CD4-positive, alpha-beta T cell treated with Interleukin-15 for 4 hours (primary cell): ENCODE measurements at places on chromosomes 16 and 17.
A peak's percentile ranks its signal among the peaks of the same experiment; 100 is the strongest.

DNA sequence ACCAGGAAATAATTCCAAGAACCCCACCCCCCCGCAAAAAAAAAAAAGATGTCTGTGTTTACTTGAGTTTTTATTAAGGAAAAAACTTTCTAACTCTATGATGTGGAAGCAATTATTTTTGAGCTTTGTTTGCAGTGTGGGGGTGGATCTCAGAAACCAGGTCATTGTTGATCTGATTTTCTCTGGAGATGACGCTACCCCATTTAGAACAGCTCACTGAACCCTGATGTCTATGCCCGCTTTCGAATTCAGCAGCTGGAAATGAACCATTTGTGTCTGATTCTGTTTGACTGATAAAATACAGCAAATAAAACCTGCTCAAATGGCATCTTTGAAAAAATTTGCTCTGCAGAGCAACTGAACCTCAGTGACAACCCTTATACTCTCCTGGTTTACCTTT, 368.6 kb downstream of the GRIN2A start:
- DNase-seq = no peak

- DNase-seq = no peak
Observed at GRCh38 chr16:13767215-13767614, 152.7 kb upstream of the ERCC4 start.

GRCh38 chr17:28796062-28796461, 46.5 kb downstream of the FAM222B start:
- DNase-seq = no peak

DNA sequence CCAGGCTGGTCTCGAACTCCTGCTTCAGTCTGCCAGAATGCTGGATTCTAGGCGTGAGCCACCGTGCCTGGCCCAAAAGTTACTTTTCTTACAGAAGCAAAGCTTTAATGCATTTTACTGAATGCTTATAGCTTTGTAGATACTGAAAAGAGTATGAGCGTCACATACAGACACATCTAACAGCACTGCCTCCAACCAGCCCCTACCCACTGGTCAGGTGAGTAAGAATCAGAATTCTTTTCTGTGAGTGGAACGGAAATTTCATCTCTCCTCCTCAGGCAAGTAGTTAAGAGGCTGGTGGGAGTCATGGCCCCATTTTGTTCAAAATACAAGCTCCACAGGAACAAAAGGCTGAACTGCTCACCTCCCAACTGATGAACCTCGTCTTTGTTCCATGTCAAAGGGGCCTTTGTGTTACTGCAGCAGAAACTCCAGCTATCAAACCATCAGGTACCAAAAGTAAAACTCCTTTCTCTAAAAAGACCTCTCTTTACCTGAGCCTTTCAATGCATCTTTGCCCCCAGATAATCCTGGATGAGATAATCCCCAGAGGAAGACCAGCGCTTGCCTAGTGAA, 92.4 kb upstream of the RPH3AL start:
- DNase-seq = no peak

DNA sequence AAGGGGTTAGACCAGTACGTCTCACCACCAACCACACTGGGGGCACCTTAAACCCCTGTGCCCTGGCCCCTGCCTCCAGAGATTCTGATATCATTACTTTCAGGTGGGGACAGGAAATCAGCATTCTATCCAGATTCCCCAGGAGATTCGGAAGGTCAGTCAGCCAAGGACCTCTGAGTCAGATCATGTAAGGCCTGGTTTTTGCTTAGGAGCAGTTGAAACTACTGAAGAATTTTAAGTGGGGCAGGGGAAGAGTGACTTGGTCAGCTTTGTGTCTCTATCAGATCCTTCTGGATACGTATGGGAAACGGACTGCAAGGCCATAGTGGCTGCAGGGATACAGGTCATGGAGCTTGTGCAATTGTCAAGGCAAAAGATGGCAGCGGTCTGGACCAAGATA, 9.0 kb downstream of the EMP2 start:
- no peak for DNase-seq

- DNase-seq = no peak
Observed at GRCh38 chr16:2979669-2980226, 498 bp downstream of the PKMYT1 start.

- DNase-seq = no peak
Observed at GRCh38 chr16:49602201-49602975, 228.8 kb downstream of the C16orf78 start.

DNA sequence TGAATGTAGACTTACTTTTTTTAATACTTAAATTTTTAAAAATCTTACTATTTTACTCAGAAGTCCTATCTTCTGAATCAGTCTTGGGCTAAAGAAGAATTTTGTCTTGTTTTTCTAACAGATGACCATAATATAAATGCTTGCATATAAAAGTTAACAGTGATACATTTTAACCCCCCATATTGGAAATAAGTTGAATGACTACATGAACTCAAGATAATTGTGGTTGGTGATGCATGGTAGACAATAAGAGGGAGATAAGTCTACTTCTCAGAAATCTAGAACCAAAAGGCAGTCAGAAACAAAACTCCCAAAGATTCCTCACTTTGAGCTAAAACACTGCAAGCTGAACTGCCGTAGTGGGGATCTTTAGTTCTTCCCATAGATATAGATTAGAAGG, 868.4 kb upstream of the SOX9 start:
- DNase-seq = no peak

DNA sequence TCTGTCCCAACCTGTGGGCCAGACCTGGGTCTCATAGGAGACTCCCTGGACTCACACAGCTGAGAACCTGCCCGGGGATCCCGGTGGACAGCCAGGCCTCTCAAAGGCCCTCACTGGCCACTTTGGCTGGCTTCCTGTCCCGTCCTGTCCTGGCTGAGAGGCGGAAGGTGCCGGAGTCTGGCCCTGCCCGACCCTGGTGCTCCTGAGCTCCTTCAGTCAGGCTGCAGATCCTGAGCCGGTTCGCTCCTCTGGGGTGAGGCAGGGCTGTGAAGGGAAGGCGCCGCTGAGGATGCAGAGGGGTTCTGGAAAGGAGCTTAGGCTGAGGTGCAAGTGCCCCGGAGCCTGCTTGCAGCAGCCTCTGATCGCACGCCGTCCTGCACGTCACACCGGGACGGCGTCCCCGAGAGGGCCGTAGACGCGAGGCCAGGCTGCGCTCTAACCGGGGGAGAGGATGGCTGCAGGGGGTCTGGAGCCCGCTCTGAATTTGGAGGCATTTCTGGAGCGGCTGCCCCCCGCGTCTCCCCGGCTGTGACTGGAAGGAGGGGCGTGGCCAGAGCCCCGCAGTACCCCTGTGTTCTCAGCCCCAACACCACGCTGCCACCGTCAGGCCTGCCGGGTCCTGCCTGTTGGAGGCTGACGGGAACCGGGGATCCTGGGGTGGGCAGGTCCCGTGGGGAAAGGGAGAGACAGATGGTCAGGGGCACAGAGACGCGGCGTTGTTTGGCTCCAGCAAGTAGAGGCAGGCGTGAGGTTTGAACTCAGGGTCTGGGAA, 4.1 kb downstream of the HGS start:
- no peak for DNase-seq

DNA sequence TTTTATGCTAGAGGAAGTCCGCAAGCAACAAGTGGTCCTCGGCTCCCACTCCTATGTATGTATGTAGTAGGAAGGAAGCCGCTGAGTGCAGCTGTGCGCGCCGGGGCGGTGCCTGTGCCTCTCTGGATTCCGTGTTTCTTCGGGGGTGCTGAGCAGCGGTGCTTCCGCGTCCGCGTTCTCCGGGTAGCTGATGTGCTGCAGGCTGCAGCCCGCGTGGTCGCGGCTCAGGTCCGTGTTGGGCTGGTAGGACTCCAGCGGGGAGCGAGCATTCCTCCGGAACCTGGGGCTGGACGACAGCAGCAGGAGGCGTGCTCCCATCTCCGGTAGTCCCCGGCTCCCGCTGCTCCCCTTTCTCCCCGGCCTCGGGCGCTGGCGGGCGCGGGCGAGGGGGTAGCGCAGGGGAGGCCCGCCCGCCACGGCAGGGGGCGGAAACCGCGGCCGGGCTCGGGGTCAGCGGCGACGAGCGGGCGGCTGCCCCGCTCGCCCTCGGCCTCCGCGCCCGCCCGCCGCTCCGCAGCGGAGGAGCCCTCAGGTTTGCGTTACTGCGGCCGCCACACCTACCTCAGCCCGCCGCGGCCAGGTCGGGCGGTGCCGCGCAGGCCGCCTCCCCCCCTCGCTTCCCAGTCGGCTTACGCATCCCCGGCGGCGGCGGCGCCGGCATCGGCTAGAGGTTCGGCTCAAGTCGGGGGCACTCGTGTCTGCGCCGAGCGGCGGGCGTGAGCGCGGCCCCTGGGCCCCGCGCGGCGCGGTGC, 487 bp downstream of the C17orf67 start:
- DNase-seq = peak; percentile 64

DNA sequence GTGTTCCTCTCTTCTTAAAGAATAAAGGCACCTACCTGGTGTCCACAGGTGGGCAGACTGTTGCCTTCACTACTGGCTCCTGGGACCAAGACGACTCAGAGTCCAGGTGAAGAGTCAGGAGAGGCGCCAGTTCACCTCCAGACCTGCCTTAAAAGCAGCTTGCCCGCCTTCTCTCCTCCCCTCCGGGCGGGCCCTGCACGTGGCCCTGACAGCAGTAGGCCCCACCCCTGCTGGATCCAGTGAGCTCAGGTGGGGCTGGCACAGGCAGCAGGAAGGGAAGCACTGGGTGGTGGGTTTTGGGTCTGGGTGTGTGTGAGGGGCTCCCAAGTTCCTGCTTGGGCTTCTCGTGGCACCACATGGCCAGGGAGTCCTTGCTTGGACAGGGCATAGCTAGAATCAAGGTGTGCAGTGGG, at the start of gene TNS4:
TNS4 (minus strand) TSS at position 125 of the 413 bp plus-strand sequence. CDS start 5,198 bp downstream, outside the sequence.
- no peak for DNase-seq

- no peak for DNase-seq
Observed at GRCh38 chr17:3979290-3979611, 15.0 kb upstream of the ATP2A3 start.

DNA sequence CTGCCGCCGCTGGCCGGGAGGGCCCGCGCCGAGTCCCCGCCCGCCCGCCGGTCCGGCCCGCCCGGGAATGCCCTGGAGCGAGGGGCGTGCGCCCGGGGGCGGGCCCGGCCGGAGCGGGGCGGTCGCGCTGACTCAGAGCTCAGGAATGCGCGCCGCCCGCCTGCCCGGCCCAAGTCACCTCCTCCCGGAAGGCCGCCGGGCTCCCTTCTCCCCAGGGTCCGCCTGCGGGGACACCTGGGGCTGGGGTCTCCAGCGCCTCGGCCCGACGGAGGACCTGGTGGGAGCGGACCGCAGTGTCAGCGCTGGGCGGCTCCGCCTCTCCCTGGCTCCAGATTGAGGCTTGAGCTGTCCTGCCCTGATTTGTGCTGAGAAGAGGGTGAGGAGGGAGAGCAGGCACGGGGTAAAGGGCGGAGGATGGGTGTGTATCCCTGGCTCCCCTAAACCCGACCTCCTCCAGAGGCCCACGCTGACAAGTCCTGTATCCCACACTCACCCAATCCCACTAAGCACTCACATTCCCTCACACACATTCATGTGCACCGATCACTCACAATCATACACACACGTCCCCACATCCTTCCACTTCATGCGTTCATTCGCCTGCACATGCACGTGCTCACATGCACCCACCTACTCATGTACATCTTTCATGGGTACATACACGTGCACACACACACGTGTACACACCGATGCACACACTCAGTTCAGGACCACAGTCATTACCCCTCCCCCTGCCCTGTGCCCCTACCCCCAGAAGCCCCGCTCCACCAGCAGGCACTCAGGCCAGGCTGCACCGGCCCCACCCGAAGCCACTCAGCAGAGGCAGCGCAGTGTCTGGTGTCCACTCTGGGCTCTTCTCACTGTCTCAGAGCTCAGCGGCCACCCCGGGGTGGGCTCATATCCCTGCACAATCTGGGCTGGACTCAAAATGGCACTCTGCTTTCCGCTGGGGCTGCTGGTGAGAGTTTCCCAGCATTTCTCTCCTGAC, at the start of gene RHBDF1:
RHBDF1 (minus strand) TSS at position 71 of the 988 bp plus-strand sequence. CDS start 7,616 bp downstream, outside the sequence.
- DNase-seq = no peak

- no peak for DNase-seq
Observed at GRCh38 chr17:27741361-27741861, 58.9 kb downstream of the NOS2 start.

DNA sequence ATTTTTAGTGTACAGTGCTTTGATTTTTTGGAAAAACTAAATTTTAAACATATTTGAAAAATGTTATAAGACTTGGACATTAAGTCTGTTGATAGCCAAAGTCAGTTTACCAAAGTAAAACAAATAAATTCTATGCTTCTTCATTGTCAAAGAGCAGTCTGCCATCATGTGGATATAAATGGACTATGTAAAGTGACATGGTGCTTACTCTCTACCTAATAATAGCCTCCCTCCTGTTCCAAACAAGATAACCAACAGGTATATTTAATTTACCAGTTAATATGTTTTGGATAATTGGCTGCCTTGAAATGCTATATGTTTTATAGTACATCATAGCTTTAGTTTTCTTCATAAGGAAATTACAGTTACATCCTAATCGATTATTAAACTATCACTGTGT, 15.9 kb downstream of the TAF15 start:
- DNase-seq = no peak

- DNase-seq = no peak
Observed at GRCh38 chr17:40753804-40754203, 1.3 kb downstream of the KRT25 start.

- DNase-seq = no peak
Observed at GRCh38 chr17:1709971-1710806, at the start of gene TLCD2. TSS of gene TLCD2 (minus strand) at chr17:1710377. CDS start at chr17:1710242, 135 bp downstream.

DNA sequence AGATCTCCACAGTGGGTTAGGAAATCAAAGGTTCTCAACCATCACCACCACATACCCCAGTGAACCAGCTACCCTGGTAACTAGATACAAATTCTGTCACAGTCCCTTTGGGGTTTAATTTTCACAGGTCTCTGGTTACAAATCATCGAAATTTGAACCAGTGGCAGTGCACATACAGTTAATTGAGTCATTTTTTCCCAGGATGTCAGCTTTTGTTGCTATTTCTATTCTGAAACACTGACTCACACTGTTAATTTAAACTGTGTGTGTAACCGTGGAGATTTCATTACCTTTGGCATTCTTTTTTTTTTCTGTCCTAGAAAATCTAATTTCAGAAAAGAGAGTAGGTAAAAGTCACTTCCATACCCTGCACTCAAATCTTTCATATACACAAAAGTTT, 511.5 kb downstream of the TOX3 start:
- DNase-seq = no peak

DNA sequence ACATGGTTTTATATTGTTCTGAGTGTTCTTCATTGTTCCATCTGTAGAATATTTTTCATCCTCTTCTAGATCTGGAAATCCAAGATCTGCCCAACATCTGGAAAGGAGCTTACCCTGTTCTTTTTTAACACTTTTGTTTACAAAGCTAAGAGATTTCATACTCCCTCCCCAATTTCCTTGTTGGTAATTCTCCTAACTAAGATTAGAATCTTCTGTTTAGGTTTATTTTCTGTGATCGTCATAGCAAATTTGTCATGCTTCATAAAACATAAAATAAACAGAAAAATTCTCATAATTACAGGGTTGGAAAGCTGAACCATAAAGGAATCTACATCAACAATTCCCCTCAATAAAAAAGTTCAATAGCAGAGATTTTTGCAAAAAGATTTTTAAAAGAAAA, 580.3 kb upstream of the CA10 start:
- DNase-seq = no peak

- DNase-seq = no peak
Observed at GRCh38 chr17:33469911-33470310, 176.8 kb upstream of the ASIC2 start.

GRCh38 chr16:67760206-67760955, 41.3 kb upstream of the GFOD2 start:
- DNase-seq = no peak
